ENCODE measurements at places on chromosomes 1 and 21.
A peak's percentile ranks its signal among the peaks of the same experiment; 100 is the strongest.

DNA sequence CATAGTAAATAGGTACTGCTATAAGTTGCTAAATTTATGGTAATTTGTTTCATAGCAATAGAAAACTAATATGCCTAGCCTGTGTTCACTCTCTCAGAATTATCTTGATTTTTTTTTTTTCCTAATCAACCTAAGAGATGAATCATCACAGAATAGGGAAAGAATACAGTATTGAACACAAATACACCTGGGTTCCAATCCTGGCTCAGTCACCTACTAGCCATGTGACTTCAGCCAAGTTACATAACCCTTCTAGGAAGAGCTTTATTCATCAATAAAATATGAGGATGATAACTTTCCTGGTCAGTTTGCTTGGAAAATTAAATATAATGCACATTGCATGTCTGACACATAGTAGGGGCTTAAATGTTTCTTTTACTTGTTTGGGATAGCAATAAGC lies 279.5 kb downstream of the FOXD2 start:
- no peak for DNase-seq

- DNase-seq: no peak
Measured at GRCh38 chr21:41961282-41961701, 7.5 kb upstream of the C2CD2 start.

DNA sequence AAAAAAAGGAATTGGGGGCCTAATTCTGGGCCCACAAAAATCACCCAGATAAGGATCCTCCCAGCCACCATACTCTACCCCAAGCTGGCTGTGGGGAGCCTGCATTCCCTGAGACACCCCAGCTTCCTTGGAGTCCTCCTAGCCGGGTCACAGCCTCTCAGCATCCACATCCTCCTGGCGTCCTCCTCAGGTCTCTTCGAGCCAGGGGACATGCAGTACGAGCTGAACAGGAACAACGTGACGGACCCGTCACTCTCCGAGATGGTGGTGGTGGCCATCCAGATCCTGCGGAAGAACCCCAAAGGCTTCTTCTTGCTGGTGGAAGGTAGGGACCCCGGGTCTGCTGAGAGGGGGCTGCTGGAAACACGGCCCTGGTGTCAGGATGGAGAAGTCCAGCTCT lies 64.3 kb downstream of the ALPL start:
- DNase-seq: no peak

DNA sequence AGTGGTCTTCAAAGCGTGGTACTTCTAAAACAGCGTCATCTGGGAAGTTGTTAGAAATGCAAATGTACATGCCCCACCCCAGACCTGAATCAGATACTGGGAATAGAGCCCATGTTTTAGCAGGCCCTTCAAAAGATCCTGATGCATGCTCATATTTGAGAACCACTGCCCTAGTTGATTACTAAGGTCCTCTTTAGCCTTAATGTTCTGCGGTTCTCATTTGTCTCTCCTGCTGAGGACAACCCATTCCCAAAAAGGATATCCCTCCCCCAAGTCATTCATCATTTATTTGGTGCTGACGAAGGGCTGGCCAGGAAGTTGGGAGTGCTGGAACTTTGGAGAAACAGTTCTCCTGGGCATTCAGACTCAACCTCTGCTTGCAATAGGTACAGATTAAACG lies 92.4 kb upstream of the RALGPS2 start:
- DNase-seq: no peak

GRCh38 chr1:94783342-94784189 lies 36.6 kb upstream of the SLC44A3 start:
- DNase-seq: peak; percentile 15

GRCh38 chr1:230836793-230837192 lies 31.5 kb downstream of the C1orf198 start:
- DNase-seq: no peak

DNA sequence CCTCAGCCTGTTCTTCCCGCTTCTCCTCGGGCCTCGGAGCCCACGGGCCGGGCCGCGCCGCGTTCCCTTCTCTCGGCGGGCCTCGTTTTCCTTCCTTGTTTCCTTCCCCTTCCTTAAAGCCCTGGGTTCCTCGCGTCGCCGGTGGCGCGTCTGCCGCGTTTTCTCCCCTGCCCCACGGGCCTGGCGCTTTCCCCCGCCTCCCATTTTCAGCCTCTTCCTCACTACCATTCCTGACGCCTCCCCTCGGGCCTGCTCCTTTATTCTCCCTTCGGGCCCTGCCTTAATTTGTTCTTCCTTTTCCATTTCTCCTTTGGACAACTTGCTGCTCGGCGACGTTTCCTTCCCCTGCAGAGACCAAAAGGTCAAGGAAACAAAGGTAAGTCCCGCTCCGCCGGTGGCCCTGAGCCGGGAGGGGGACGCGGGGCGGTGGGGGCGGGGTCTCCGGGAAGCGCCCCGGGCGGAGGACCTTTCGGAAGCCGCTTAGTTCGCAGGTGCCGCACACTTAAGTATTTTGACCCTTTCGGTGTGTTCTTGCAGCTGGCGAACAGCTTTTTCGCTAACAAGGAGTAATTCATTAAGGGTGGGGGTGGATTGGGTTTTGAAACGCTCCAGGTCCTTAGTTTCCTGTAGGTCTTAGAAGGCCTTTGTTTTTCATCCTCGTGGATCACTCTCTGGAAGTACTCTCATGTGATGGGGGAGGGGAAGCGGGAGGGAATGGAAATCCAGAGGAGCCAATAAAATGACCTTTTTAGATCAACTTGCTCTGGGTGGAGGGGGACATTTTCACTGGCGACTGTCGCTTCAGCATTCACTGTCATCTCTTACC lies 780 bp downstream of the YTHDF2 start:
- peak; percentile 28 for DNase-seq

- DNase-seq: no peak
Measured at GRCh38 chr1:243748227-243748626, 101.8 kb downstream of the AKT3 start.

DNA sequence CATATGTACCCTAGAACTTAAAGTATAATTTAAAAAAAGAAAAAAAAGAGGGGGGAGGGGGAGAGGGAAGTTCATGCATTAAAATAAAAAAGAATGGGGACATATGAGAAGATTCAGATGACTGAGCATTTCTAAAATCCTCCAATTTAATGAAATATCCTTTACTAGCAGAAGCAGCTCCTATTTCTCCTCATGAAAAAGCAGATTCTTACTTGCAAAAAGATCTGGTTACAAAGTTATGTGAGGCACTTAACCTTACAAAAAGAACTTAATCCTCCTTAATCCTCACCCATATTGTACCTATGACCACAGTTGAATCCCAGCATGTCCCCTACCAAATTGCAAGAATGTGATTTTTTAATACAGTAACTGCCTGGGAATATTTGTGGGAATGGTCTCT lies 298.5 kb downstream of the SRGAP2C start:
- DNase-seq: no peak

- DNase-seq: no peak
Measured at GRCh38 chr1:76782809-76783208, 84.5 kb upstream of the ST6GALNAC5 start.

DNA sequence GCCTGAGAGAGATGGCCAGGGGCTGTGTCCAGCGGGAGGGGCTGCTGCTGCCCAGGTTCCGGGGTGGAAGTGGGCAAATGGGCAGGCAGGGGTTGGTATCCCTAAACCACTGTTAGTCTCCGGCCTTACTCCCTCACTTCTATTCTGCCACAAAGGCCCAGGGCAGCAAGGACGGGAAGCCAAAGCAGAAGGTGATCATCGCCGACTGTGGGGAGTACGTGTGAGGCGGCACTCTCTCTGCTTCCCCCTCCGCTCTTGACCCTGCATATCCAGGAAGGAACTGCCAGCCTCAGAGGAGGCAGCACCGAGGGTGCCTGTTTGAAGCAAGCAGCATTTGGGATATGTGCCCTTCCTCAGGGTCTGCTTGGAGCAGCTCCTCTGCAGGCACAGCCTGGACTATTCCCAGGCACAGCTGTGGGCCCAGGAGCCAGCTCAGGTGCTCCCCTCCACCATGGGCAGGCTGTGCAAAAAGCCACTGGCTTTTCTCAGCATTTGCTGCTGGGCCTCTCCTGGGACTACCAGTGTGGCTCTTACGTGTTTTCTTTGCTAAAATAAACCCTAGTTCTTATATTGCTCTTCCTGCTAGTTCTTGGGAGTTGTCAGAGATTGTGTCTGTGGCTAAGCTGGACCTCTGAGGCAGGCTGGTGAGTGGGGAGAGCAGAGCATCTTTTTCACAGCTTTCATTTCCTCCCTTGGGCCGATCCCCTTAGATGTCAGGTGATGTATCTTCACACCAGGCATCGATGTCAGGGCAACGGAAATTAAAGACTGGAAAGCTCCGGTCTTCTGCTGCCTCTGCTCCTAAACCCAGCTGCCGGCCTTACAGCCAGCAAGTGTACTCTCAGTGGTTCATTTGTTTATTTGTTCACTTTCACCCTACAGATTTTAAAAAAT lies 14.7 kb downstream of the PPIE start:
- DNase-seq: no peak

GRCh38 chr1:170660871-170661645 lies 2.9 kb upstream of the PRRX1 start:
- DNase-seq: no peak

- peak; percentile 95 for DNase-seq
Measured at GRCh38 chr1:92168657-92169056, 49.1 kb upstream of the C1orf146 start.

DNA sequence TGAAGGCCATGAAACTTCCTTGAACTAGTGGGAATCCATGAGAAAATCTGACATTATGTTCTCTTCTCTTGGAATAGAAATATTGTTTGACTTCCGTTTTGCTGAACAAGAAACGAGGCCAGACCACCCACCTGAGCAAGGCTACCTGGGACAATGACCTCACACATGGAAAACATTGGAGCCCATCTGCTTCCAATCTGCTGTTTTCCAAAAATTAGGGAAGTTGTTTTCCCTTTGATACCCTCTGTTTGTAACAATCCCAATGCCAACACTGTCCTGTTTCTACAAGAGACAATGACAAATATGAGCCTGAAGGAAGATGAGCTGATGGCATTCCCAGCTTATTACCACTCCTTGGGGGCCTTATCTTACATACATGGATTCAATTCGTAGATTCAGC lies 29.4 kb downstream of the OR2C3 start:
- peak; percentile 75 for DNase-seq

DNA sequence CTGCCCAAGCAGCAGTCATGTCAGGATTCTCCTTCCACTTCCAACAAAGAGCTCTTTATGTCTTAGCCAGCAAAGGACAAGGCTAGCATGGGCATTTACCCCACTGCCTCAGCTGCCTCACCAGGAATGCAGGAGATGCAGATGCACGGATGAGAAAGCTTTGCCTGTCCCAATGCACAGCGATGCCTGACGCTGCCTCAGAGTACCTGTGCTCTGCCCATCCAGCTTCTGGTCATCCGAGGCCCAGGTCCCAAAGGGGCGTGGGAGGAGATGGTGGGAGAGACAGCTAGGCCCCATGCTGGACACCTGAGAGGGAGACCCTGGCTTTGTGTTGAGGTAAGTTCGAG lies 59.0 kb downstream of the IRF2BP2 start:
- DNase-seq: no peak

DNA sequence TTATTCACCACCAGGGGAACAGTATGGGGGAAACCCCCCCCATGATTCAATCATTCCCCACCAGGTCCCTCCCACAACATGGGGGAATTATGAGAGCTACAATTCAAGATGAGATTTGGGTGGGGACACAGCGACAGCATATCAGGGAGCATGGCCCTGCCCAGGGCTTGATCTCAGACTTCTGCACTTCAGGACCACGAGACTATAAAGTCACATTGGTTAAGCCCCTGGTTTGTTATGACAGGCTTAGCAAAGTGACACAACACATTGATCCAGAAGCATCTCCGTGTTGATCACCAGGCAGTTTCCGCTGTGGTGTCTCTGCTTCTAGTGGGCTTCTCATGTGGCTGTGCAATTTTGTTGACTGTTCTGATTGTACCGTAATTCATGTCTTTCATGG lies 312.7 kb upstream of the C1orf174 start:
- DNase-seq: no peak

- no peak for DNase-seq
Measured at GRCh38 chr1:62294261-62294660, 25.0 kb downstream of the KANK4 start.

- DNase-seq: no peak
Measured at GRCh38 chr1:183230413-183230812, 44.3 kb downstream of the LAMC2 start.

- peak; percentile 75 for DNase-seq
Measured at GRCh38 chr1:159211331-159212136, 6.9 kb downstream of the ACKR1 start.

- DNase-seq: no peak
Measured at GRCh38 chr21:17828223-17828622, 9.1 kb upstream of the C21orf91 start.

GRCh38 chr1:221149111-221149510 lies 269.9 kb downstream of the HLX start:
- no peak for DNase-seq

DNA sequence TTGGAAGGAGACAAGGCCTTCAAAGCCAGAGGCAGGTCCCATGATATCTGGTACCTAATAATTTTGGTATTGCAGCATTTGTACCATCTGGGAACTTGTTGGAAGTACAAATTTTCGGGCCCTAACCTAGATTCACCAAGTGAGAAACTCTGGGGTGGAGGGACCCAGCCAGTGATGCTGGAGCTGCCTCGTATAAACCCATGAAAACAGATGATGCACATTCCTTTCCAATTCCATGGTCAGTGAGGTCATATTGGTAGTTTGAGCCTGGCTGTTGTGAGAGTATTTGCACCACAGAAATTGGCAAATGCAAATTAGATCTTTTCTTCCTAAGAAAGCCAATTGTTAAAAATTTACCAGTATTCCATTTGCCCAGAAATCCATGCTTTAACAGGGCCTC lies 269.6 kb upstream of the PLXNA2 start:
- no peak for DNase-seq

GRCh38 chr1:53727461-53728092 lies 11.4 kb downstream of the GLIS1 start:
- no peak for DNase-seq

GRCh38 chr1:236841341-236841740 lies 46.2 kb downstream of the MTR start:
- no peak for DNase-seq

DNA sequence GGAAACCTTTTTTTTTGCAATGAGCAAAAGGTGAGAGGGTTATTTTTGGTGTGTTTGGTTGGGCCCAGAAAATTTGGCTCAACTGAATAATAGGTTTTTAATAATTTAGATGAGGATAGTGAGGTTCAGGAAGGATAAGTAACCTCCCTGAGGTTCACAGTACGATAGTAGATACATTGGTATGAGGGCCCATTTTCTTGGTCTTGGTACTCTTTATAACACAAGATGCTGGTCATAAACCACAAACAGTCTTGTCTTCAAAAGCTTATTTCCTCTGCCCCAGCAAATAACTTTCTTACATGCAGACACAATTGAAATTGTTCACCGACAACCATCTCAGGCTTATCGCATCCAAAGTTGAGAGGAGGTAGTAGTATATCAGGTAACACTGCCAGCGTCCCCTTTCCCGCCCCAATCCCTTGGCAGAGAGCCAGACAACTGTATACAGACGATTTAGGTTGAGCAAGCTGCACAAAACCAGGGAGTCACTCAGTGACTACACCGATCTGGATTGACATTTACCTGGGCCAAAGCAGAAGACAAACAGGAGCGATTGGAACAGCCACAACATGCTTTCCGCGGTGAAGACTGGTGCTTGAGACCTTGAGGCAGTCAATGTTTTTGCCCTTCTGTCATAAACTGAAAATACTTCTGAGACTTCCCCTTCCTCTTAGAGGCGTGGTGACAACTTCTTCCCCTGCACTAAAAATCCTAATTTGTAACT lies at the start of gene SLAMF6:
Gene SLAMF6, minus strand, starts transcription at position 634 of the 724 bp plus-strand sequence. Its CDS starts 63 bp downstream, at position 571.
- DNase-seq: no peak

Data from cerebellar cortex (tissue), 1 donor.